ENCODE measurements at places on chromosomes 7 and 10.

DNA sequence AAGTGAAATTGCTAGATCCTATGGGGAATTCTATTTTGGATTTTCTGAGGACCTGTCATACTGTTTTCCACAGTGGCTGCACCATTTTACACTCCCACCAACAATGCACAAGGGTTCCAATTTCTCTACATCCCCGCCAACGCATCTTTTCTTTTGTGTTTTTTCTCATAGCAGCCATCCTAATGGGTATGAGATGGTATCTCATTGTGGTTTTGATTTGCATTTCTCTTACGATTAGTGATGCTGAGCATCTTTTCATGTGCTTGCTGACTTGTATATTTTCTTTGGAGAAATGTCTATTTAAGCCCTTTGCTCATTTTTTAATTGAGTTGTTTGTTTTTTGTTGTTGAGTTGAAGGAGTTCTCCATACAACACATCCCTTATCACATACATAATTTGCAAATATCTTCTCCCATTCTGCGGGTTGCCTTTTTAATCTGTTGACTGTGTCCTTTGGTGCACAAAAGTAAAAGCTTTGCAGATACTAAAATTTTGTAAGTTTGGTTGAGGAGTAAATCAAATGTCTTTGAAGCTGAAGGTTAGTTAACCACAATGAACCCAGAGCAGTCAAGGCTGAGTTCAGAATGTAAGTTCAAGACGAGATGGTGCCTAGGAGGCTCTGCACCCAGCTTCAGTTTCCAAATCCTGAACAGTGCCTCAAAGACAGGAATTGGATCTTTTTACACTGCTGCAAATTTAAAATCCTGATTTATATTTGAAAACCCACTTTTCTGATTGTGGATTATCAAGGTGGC, 195.4 kb downstream of the COBL start:
- no peak for DNase-seq

DNA sequence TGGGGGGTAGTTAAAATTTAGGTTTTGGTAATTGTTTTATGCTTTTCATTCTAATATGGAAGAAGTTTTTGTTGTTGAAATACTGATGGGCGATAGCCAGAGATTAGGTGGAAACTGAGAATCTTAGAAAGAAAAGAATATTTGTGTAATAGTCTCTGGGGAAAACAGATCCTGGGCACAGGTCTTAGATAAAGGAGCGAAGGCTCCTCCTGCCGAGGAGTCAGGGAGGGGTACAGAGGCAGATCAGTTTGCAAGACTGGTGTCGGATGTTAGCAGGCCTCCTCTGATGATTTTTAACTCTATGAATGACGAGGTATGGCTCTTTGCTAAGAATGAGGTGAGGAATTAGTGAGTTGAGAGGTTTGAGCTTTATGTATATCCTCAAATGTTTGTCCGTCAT, 339.7 kb downstream of the HGF start:
- DNase-seq: peak; percentile 29

DNA sequence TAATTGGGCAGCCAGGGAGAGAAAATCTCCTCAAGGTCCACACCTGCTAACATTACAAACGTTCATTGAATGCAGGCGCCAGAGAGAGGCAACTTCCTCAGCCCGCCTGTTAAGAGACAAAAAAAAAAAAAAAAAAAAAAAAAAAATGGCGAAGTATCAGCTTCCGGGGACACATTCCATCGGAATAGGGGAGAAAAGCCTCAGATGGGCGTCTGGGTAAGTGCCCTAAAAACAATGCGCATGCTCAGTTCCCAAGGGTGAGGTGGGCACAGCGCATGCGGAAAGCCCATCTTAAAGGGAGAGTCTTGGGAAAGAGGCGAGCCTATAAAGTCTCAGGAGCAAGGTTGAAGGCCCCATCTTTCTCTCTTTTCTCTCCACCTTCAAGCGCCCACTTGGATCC, 1139.7 kb upstream of the CELF2 start:
- DNase-seq: no peak

- peak; percentile 73 for DNase-seq
Measured at GRCh38 chr10:14086596-14086995, 244.1 kb downstream of the FRMD4A start.

GRCh38 chr7:147707926-147708325, 882.6 kb upstream of the C7orf33 start:
- no peak for DNase-seq

- DNase-seq: peak; percentile 88
Measured at GRCh38 chr10:91590142-91590903, 42.5 kb downstream of the PPP1R3C start.

DNA sequence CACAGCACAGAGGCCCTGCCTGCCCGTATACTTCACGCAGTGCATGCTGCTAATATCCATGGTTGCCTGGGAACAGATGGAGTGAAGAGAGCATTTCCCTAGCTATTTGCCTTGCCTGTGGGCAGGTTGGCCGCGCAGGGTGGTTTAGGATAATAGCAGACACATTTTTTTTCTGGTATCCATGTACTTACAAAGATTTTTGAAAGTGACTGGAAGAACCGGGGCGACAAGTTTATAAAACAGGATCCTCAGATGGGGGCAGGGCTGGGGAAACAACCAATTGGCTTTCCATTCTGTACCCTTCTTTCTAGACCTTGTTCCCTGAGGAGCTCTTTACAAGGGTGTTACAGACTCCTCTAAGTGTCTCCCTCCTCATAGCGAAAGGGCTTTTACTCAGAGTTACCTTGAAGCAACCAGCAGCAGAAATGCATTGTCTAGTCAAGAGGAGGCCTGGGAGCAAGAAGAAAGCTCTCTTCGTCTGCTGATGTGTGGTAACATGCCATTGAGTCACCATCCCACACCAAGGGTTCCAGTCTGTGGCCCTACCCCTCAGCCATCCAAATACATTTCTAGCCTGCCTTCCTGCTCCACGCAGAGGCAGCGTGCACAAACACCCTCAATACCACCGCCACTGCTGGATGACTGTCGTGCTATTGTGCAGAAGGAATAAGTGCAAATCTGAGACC, 31.5 kb downstream of the MTURN start:
- no peak for DNase-seq

- no peak for DNase-seq
Measured at GRCh38 chr10:125392154-125392553, 231.8 kb upstream of the CTBP2 start.

GRCh38 chr10:93027508-93027907, 33.1 kb upstream of the CYP26C1 start:
- DNase-seq: no peak

- peak; percentile 90 for DNase-seq
Measured at GRCh38 chr7:2104107-2104710, 128.5 kb downstream of the MAD1L1 start.

DNA sequence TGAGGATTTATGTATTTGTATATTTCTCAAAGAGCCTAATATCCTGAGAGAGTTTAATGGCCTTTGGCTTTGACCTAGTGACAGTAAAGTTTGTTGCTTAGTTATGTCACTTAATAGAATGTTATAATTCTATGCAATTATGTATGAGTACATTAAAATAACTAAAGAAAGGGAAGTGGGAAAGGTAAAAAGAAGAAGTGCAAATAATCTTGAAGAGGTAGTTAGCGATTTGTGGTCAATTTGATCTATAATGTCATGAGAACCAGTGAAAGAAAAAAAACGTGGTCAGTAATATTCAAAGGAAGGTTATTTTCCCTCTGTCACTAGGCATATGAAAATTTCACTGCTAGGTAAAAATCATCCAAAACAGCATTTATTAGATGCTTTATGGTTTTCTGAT, 143.4 kb upstream of the LSM8 start:
- DNase-seq: no peak

GRCh38 chr10:77631241-77631640, 6.4 kb downstream of the KCNMA1 start:
- no peak for DNase-seq

- no peak for DNase-seq
Measured at GRCh38 chr10:19595212-19595845, 220.9 kb upstream of the PLXDC2 start.

- DNase-seq: no peak
Measured at GRCh38 chr10:70699659-70700174, 27.4 kb downstream of the ADAMTS14 start.

- peak; percentile 61 for DNase-seq
Measured at GRCh38 chr7:104967088-104967487, 46.9 kb upstream of the KMT2E start.

DNA sequence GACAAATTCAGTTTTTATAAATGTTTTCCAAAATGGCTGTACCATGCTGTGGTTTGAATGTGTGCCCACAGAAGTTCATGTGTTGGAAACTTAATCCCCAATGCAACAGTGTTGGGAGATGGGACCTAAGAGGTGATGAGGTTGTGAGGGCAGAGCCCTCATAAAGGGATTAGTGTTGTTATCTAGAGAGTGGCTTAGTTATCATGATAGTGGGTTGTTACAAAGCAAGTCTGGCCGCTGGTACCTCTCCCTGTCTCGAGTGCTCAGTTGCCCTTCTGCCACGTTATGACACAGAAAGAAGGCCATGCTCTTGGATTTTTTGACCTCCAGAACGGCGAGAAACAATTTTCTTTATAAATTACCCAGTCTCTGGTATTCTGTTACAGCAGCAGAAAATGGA, 119.0 kb downstream of the BTAF1 start:
- DNase-seq: no peak

DNA sequence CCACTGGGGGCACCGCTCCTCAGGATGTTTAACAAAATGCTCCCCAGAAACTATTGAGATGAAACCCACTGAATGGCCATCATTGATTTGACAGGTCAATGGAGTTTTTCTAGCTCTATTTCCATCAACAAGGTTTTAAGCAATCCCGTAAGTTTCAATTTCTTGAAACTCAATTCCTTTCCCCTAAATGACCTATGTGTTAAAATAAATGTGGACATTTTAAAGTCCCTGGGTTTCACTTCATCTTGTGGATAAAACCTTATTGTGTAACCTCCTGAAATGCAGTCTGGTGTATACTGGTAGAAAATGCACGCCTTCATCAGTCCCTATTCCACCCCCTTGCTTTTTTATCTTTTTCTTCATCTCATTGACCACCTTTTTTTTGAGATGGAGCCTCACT, 8.9 kb upstream of the C7orf33 start:
- DNase-seq: no peak

DNA sequence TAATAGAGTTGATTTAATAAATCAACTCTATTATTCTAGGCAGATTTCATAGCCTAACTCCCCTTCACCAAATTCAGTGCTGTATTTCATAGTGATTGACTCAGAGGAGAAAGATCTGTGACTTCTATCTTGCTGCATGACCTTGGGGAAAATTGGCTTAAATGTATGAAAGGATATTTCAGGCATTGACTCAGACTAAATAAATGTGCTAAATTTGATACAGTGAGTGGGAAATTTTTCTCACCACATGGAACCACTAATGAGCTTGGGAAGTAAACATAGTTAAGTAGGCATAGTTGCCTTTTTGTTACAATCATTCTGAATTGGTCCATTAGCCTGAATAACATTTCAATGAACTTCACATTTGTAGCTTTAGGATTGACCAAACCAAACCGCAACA, 89.0 kb upstream of the PRPS1L1 start:
- peak; percentile 11 for DNase-seq

DNA sequence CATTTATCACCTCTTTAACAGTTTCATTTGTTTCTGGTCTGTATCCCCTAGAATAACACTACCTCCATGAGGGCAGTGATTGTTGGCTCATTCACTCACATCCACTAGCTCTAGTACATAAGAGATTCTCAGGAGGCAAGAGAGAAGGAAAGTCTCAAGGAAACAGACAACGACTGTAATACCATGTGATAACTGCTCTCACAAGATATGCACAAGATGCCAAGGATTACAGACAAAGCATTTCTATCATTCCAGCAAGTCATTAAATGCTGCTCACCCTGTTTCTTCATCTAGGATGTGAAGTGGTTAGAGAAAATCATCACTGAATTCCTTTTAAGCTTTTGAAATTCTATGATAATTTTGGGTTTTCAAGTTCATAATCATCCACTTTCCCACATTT, 115.3 kb downstream of the HIBADH start:
- peak; percentile 82 for DNase-seq

DNA sequence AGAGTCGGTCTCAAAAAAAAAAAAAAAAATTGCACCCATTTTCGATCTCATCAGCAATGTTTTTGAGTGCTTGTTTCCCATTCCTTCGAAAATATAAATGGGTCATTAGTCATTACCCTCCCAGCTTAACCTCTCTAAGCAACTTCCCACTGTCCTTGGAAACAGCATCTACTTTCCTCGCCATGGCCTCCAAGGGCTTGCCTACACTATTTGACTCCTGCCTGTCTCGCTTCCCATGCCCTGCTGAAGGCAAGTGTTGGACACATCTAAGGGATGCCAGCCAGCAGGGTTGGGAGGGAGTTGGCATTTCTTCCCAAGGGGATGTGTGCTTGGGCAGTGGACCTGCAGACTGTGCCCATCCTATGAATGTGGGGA, 12.7 kb upstream of the RHBDD2 start:
- peak; percentile 73 for DNase-seq

GRCh38 chr7:99557940-99558305, 519 bp upstream of the ZNF655 start:
- DNase-seq: no peak

- DNase-seq: no peak
Measured at GRCh38 chr7:52297128-52297527, 738.3 kb upstream of the POM121L12 start.

GRCh38 chr7:36659172-36659516, 65.2 kb downstream of the AOAH start:
- DNase-seq: peak; percentile 89

DNA sequence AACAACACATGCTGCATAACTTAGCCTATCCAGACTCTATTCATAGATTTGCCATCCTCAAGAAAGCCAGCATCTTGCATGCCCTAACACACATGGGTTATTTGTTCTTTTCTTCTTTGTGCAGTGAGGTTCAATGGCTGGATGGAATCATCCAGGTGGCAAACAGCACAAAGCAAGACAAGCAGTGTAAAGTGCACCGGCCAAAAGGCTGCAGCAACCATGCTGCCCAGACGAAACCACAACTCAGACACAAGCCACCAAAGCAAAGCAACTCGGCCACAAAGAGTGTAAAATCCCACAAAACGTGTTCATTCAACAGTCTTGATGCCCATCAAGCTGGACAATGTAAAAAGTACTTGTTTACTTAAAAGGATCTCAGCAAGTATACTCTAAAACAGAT, 76.9 kb downstream of the PIP4K2A start:
- DNase-seq: no peak

DNA sequence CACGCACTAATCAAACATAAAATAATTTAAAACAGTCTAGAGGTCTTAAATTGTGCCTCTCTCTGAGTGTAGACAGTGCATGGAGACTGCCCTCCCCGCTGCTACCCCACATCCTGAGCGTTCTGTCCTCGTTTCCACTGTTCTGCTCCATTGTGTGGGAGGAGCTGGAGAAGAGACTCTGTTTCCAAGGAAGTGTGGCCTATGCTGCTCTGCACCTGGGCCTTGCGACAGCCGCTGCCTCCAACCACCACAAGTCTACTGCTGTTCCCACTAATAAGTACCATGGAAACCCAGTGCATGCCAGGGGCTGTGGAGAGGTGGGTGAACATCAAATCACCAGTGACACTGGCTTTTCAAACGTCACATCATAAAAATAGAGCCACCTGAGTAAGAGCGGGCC, 19.6 kb downstream of the NRG3 start:
- no peak for DNase-seq

DNA sequence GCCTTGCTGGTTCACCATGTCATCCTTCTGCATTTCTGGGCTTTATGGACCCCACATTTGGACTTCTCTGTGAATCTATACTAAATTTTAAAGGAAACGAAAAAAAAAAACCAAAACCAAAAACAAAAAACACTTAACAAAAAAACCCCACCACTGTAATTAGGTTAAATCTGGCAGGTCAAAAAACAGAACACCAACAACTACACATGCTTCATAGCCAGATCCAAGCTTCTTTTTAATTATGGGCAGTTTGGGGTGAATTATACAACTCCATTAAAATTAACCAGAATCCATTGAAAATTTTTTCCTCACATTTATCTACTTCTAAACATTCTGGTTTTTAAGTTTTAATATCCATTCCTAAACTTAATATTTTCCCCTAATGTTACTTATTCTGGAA, 58.4 kb downstream of the CDK6 start:
- DNase-seq: no peak
